ENCODE measurements at places on chromosomes 12 and 14.

- DNase-seq = no peak
Observed at GRCh38 chr14:89219051-89219450, 198.0 kb downstream of the FOXN3 start.

GRCh38 chr14:36997843-36998242 is 174.6 kb downstream of the SLC25A21 start:
- DNase-seq = no peak

DNA sequence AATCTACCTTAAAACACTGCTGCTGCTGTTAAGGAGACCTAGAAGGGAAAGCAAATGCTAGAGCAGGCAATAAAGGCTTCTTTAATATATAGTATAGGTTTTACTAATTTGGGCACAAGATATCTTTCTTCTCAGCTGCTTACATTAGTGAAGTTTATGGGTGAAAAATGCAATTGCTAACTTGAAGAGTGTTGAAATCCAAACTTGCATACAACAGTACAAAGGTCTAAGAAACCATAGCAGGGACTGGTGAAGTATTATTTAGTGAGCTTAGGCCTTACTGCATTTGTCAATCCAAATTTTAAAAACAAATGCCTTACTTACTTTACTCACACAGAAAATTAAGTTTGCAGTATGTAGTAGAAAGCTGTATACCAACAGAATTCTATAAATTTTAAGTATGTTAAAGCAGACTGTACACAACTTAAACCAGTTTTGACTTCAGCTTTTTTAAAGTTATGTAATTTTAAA is 1.4 kb upstream of the AP4S1 start:
- no peak for DNase-seq

DNA sequence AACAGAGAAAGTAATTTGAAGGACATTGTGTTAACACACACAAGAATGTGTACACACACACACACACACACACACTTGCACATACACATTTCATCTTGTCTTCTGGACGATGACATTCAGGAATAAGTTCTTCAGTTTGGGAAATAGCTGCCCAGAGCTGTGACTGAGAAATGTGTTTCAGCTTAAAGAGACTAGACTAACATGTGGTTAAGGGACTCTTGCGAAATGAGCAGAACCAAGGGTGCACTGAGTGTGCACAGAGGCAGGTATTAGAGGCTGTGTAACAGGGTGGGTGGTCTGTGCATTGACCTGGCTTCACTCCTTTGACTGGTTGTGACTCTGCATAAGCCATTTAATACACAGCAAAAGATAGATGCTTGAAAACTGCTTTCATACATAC is 29.4 kb upstream of the KCNA5 start:
- DNase-seq = no peak

GRCh38 chr14:85675957-85676356 is 146.0 kb downstream of the FLRT2 start:
- DNase-seq = no peak

- DNase-seq = no peak
Observed at GRCh38 chr12:89064151-89064550, 288.1 kb downstream of the DUSP6 start.

DNA sequence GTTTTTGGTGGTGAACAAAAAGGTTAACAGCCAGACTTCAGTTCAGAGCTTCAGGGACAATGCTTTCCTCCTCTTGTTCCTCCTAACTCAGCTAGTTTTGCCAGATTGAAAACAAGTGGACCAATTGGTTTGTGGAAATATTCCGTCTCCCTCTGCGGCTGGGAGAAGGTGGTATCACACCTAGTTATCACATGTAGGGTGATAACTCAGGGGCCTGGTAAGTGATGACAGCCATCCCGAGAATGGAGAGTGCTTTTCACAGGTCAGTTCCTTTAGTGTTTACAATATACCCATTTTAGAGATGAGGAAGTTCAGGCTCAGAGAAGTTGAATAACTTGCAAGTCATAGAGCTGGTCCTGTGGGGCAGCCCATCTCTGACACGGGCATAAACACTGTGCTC is 60.7 kb upstream of the DICER1 start:
- DNase-seq = no peak

GRCh38 chr14:99784508-99784907 is 8.7 kb upstream of the EML1 start:
- no peak for DNase-seq

GRCh38 chr14:105737504-105738246 is 211.3 kb downstream of the TMEM121 start:
- no peak for DNase-seq

- no peak for DNase-seq
Observed at GRCh38 chr12:2583091-2583497, 211.7 kb upstream of the FKBP4 start.

Data from HS-5 (cell line).